ENCODE measurements at places on chromosomes 11 and 22. TPM values are rescaled to one million over a fixed set of nuclear protein-coding genes. Genes with fewer than 3 reads are reported as not detected.

The VPREB1 gene
- not detected for total RNA-seq

The OLFML1 gene
- total RNA-seq: not detected

The PIH1D2 gene
- total RNA-seq: 0.64 TPM

The CHID1 gene
- total RNA-seq: 96.3 TPM

The NTM gene
- 0.40 TPM for total RNA-seq

The C22orf31 gene
- total RNA-seq: not detected

Data from mammary microvascular endothelial cell (primary cell).